Activated T-helper 1 cell treated with anti-CD3 and anti-CD28 coated beads, Interleukin-2, amount 50 U/mL, for 16 hours (primary cell): ENCODE measurements at places on chromosomes 7 and 10.

- no peak for DNase-seq
Measured at GRCh38 chr7:131879424-131879823, 323.0 kb upstream of the PODXL start.

- no peak for DNase-seq
Measured at GRCh38 chr7:28128608-28129007, 52.0 kb downstream of the JAZF1 start.

DNA sequence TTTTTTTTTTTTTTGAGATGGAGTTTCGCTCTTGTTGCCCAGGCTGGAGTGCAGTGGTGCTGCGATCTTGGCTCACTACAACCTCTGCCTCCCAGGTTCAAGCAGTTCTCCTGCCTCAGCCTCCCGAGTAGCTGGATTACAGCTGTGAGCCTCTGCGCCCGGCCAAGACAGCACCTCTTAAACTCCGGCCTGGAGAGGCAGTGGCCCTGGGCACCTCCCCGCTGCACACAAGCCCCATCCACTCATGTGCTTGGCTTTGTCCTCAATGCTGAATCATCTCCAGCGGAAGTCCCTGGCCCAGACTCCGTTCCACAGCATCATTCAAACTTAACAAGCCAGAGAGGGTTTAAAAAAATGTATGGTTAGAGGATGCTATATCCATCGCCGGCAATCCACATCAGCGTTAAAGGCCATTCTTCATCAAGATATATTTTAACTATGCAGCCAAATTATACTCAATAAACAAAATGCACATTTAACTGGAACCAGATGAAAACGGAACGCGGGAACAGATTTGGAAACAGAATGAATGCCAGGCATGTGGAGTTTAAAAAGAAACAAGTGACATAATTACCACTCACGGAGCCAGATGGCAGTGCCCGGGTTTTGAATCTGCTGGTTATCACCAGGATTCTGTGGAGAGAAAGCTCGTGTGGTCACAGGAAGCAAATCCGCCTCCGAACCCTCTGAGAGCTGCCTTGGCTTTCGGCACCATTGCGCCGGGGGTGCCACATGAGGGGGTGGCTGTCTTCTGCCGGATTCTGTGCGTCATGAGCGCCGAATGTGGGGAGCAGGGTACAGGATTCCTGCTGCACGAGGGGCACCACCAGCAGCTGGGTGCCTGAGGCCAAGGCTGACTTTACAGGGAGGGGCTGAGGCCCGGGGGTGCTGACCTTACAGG lies 45.6 kb upstream of the CFAP46 start:
- DNase-seq = no peak

DNA sequence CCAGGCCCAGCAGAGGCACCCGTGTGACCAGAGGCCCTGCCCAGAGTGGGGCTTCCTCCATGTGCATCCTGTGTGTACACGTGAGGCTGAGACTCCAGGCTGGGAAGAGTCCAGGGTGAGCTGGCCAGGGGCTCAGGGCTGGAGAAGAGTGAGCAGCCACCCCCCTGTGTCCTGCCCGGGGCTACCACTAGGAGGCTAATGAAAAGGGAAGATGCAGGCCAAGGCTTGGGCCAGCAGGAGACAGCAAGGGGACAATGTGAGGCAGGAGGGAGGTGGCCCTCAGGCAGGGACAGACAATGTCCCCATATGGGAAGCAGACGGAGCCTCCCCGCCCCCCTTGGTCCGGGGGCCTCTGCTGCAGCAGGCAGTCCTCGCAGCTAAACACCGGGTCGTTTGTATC lies 102.0 kb downstream of the HIF1AN start:
- DNase-seq = no peak

DNA sequence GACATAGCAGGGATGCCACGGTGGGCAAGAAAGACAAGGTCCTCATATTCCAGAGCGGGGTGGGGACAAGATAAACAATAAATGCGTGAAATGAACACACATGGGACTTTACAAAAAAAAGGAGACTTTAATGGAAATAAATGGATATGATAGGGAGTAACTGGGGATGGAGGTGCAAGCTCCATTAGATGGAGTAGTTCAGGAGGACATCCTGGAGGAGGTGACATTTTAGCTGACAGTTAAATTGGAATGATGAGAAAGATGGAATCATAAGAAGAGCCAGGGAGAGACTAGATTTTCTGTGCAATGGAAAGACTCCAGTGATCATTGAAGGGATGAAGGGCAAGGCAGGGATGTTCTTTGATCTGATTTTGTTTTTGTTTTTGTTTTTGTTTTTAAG lies 83.6 kb upstream of the MYL10 start:
- DNase-seq = no peak

GRCh38 chr7:115499956-115500355 lies 530.6 kb downstream of the TFEC start:
- DNase-seq = no peak

DNA sequence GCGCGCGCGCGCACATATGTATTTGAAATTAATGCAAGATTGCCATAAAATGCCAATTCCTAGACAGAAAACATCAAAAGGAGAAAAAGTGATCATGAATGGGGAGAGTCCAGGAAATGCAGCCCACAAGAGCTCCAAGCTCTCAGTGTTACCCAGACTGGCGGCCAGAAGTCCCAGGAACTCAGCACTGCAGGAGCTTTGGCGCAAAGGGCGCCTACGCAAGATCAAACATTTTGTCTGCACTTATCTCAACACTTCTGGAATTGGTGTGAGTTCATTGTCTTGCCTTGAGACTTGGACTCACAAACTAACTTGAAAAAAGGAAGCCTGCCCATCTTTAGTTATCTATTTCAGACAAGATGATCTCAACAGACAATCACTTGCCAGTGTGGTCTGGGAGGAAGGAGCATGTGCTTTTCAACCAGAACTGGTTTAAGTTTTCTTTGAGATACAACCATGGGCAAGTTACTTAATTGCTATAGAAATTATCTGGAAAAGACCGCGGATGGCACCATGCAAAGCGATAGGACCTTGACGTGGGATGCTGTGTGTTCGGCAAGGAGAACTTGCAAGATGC lies 77.2 kb downstream of the KIAA1549 start:
- DNase-seq = no peak

GRCh38 chr7:25238066-25238725 lies 9.9 kb upstream of the NPVF start:
- no peak for DNase-seq
